Foreskin melanocyte (primary cell): ENCODE measurements at places on chromosomes 6 and 20.

DNA sequence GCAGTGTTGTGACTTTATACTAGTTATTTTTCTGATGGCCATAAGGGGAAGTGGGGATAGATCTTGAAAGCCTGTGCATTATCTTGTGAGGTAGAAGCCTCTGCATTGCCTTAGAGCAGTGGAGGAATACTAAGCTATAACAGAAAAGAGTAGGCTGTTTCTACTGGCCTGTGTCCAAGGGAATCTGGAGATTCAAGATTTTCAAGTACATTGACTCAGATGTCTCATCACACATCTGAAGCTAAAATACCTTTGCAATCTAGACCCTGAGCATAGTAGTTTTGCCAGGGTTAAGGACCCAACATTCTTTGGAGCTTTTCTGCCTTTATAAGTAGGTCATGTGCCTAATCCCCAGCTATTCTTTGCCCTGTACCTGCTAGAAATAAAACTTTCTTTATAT, 272.3 kb downstream of the TENT5A start:
- no peak for DNase-seq

DNA sequence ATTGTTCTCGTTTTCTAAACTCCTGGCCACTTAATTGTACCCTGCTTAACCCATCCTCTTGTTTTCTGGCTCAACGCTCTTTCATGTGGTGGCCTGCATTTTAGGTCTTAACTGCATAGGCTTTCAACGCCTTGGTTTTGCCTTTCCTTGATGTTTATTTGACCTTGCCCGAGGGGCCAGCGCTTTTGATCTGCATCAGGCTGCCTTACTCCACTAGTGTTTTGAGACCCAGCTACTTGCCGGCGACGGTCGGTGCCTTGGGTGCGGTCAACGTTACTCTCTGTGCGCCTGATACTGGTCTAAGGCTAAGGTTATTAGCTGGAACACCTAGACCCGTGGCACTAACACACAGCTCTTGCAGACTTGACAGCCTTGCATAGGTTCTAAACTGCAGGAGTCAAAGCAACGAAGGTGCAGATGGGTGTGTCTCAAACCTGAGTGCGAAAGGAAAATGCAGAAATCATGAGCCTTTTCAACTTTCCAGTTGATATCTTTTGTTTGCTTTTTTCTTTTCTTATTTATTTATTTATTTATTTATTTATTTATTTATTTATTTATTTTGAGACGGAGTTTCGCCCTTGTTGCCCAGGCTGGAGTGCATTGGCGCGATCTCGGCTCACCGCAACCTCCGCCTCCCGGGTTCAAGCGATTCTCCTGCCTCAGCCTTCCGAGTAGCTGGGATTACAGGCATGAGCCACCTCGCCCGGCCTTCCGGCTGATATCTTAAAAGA, 138.8 kb downstream of the HFE start:
- peak; percentile 42 for DNase-seq

GRCh38 chr6:167523426-167523825, 198.5 kb downstream of the TTLL2 start:
- no peak for DNase-seq

DNA sequence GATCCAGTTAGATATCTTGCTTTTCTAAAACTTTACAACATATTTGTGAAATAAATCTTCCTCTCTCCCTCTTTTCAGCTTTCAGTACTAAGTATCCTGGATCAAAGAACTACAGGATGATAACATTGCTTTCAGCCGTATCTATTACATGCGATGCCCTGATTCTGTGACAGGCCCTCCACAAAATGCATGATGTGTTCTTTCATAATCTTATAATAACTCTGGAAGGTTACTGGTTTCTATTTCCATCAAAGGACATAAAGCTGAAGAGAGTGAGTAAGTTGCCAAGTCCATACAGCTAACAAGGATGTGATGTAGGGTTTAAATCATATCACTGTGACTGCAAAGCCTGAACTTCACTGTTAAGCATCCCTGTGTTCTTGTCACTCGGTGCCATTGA, 62.9 kb upstream of the ADGRG6 start:
- no peak for DNase-seq

GRCh38 chr6:5809450-5809849, 197.3 kb downstream of the NRN1 start:
- DNase-seq: no peak

GRCh38 chr6:101544286-101544685, 150.8 kb downstream of the GRIK2 start:
- no peak for DNase-seq

GRCh38 chr6:82144007-82144851, 103.3 kb downstream of the IBTK start:
- DNase-seq: peak; percentile 80

DNA sequence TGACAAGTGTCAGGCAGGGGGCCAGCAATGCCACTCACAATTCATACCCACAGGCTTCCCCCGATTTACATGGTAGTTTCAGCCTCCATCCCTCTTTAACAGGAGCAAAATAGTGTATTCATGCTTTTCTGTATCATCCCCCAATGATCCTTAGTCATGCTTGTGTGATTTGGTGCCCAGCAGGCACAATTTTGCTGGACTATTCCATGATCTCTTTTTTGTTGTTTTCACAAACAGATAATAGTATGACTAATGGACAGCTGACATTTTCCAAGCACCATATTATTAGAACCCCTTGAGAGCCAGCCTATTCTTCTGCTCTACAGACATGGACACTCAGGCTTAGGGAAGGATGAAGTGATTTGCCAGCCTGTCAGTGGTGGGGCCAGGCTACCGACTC, 128.2 kb upstream of the RIPOR2 start:
- peak; percentile 89 for DNase-seq

- DNase-seq: no peak
Observed at GRCh38 chr6:152595499-152595898, 41.7 kb downstream of the SYNE1 start.
